ENCODE measurements at places on chromosomes 6 and 20.

DNA sequence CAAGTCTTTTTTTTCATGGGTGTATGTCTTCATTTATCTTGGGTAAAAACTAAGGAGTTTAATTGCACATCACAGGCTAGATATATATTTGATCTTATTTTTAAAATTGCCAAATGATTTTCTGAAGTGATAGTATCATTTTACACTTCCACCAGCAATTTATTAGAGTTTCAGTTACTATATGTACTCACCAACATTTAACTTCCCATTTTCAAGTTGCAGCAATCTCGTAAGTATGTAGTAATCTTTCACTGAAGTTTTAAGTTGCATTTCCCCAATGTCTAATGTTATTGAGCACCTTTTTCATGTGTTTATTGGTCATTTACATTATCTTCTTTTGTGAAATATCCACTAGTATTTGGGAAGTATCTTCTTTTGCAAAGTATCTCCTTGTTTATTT, 277.4 kb upstream of the CNR1 start:
- DNase-seq, result no peak

DNA sequence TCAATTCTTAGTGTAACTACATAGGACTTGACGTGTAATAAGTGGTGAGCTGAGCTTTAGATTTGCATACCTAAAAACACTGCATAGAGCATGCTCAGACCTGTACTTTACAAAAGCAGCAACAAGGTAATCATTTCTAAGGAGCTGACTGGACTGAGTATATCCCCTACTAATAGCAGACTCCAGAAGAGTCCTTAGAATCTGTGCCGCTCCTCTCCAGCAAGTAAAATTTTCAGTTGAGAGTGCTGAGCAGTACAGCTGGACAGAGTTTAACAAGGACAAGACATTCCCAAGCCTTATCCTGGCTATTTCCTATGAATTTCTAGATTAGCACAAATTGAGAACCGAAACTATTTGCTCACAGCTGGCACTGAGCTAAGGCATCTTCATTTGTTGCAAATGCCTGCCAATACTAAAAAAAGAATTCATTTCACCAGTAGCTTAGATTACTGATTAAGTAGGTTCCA, 26.1 kb upstream of the KLHL31 start:
- DNase-seq, result no peak

DNA sequence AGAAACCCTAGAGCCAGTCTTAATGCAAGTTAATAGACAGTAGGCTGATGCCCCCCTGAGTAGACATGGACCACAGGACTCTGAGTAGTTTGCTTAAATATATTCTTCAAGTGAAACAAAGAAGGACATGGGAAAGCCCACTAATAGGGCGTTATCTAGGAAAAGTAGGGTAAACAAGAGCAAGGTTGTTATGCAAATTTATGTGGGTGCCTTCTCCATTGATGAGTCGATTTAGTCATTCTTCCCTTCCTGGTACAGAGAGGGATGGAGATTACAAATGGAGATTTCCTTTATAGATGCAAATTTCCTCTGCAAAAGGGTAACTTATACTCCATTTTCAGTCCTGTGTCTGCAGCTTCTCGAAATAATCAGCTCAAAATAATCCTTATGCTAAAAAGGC, 262.0 kb downstream of the CD83 start:
- DNase-seq, result no peak

GRCh38 chr6:110938171-110938570, 20.3 kb upstream of the GTF3C6 start:
- no peak for DNase-seq

GRCh38 chr6:137473598-137473997, 20.6 kb downstream of the OLIG3 start:
- no peak for DNase-seq

DNA sequence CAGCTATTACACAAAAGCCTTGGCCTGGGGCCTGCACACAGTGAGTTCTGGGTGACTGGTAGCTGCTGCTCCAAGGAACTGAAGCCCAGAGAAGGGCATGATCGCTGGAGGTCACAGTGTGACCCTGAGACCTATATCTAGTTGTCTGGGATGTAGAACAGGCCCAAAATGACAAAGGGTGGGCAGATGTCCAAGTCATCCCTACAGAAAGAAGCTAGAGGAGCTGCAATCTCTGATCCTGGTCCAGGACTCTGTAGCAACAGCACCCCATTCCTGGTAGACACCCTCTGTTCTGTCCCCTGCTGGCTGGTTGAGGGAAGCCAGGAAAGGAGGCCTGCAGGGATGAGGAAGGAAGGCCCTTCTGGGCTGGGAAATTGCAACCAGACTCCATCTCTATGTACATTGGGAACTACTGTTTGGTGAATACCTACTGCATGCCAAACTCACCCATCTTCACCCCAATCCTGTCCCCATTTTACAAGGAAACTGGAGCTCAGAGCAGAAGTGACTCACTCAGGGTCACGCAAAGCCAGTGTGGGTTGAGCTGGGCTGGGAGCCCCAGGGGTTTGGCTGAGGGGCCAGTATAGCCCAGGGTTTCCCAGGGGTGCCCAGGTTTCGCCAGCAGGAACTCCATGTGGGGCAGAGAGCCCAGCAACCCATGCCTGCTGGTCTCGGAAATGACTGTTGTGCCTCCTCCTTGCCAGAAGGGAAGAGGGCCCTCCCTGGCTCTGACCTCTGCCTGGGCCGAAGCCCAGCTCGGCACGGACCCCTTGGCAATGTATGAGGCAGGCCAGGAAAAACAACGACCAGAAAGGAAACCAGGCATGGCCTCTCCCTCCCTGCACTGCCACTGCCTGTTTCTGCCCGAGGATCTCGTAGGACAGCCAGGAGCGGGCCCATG, 44.9 kb upstream of the TLDC2 start:
- no peak for DNase-seq

GRCh38 chr20:23039885-23040508, 4.9 kb downstream of the SSTR4 start:
- DNase-seq, result no peak

GRCh38 chr6:154709621-154710020, 23.6 kb upstream of the SCAF8 start:
- no peak for DNase-seq

- DNase-seq, result peak; percentile 38
These were observed 4.6 kb downstream of the OR2H2 start for GRCh38 chr6:29589423-29590048.

GRCh38 chr20:3494218-3494617, 23.4 kb downstream of the ATRN start:
- no peak for DNase-seq

- no peak for DNase-seq
These were observed 38.4 kb downstream of the AKAP7 start for GRCh38 chr6:131173680-131174079.

- no peak for DNase-seq
These were observed 51.9 kb downstream of the ILRUN start for GRCh38 chr6:34644716-34645115.

DNA sequence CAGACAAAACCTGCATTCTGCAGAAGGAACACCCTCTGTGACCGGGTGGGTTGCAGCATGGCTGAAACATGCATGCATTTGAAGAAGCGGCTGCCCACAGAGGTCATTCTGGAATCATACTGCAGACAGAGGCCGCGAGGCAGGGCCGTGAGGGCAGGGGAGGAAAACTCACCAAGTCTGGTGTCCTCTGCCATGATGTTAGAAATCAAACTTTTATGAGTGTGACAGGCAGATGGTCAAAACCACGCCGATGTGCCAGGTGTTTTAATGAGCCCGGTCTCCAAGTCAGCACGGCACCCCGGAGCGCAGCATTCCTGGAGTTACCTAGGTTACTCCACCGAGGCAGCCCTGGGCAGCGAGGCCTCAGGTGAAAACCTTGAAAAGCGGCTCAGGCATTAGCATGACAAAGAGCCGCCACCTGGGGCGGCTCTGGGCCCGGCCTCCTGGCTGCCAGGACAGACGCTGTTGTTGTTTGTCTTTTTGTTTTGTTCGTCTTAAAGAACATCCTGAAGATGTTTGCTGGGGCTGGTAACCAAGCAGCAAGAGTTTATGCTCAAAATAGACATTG, 255.6 kb downstream of the ERMARD start:
- no peak for DNase-seq

GRCh38 chr6:162140251-162140852, 587.2 kb downstream of the PRKN start:
- DNase-seq, result no peak

DNA sequence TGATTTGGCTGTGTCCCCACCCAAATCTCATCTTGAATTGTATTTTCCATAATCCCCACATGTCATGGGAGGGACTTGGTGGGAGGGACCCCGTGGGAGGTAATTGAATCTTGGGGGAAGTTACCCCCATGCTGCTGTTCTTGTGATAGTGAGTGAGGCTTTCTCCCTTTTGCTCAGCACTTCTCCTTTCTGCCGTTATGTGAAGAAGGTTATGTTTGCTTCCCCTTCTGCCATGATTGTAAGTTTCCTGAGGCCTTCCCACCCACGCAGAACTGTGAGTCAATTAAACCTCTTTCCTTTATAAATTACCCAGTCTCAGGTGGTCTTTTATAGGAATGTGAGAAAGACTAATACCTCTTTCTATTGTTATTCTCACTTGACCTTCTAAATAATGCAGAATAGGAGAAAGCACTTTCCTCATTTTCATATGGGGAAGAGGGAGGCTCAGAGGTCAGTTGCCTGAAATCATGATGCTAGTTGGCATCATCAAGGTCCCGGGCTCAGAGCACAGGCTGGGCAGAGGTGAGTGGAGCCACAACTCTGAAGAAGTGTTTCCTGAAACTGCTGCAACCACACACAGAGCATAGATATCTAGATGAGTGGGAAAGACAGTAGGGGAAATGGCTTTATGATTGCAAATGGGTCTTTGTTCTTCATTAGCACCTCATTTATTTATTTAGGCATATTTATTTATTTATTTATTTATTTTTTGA, 191.0 kb downstream of the QKI start:
- DNase-seq, result no peak

GRCh38 chr6:13762611-13763441, 51.2 kb upstream of the RANBP9 start:
- DNase-seq, result no peak

DNA sequence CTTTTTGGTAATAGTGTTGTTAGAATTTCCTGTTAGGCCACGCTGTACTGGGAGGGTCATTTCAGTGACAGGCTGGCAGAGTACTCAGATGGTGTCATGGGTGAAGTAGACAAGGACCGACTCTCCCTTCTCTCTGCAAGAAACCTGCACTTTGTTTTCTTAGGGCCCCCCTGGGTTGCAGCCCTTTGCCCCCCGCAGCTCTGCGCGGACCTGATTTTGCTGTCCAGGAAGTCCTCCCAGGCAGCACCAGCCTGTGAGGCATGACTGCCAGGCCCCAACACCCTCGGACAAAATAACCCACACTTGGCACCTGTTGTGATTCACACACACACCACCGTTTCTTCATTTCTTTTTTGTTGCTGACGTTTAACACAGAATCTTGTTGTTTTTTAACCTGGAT, 21.8 kb upstream of the CLDN20 start:
- no peak for DNase-seq

DNA sequence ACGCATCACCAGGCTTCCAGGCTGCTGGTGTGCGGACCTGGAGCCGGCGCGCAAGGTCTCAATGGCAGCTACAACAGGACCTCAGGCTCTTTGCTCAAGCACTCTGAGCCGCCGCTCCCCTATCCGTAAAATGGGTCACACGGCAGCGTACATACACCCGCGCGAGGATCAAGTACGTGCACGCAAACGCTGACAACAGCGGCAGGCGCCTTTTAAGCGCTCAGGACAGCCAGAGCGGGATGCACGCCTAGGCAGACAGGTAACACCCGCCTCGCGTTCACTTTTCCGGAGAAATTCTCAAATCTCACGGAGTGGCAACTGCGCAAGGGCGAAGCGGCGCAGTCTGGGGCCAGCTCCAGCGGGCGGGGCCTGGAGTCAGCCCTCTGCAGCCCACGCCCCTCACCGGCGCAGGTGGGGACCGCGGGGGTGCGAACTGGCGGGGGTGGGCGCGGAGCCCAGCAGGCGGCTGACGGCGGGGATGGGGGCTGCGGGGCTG, 535 bp downstream of the EXOC2 start:
- DNase-seq, result no peak
